Nephron progenitor cell (in vitro differentiated cells): ENCODE measurements at places on chromosomes 1 and 21.

DNA sequence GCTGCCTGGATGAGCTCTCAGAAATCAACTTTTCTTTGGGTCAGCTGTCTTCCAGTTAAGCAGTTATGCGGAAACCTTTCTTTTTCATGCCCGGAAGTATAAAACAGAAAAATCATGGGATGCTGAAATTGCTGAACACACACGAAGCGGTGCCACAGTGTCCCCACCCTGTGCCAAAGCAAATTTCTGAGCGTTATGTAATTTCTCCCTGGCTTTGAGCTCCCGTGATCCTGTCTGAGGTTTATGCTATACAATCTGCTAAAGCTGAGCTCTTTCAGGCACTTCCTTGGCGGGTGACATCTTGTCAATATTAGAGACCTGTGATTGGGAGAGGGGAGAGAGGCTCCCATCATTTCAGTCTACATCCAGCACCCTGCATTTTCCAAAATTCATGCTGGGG, 201.7 kb downstream of the ROR1 start:
- H3K4me1 ChIP-seq, result peaks cover 21% of the 10 kb centered on the region
- H3K4me3 ChIP-seq, result no peak overlapping the region
- no peaks in the 10 kb centered on the region for H3K36me3 ChIP-seq
- peaks cover 5% of the 10 kb centered on the region for H3K27me3 ChIP-seq

- H3K36me3 ChIP-seq, result no peaks in the 10 kb centered on the region
- no peak overlapping the region for H3K27ac ChIP-seq
- H3K4me1 ChIP-seq, result peaks cover 9% of the 10 kb centered on the region
Observed at GRCh38 chr21:36127250-36127904, 7.5 kb upstream of the CBR3 start.

DNA sequence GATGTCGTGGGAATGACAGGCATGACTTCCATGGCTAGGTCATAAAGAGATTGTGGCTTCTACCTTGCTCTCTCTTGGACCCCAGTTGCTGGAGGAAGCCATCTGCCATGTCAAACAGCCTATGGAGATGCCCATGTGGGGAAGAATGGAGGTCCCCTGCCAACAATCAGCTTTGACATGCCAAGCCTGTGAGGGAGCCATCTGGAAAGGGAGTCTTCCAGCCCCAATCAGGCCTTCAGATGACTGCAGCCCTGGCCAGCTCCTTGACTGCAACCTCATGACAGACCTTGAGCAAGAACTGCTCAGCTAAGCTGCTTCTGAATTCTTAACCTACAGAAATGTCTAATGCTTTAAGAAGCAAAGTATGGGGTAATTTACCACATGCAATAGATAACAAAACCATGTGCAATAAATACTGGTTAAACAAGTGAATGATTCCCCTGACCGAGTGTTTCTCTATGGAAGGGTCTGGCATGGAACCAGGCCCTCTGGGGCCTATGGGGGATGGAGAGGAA, 187.1 kb downstream of the HIVEP3 start:
- no peaks in the 10 kb centered on the region for H3K36me3 ChIP-seq
- peaks cover 63% of the 10 kb centered on the region for H3K4me1 ChIP-seq
- H3K27me3 ChIP-seq, result peaks cover 17% of the 10 kb centered on the region
- no peak overlapping the region for H3K4me3 ChIP-seq
- no peak for DNase-seq

GRCh38 chr1:239421811-239422210, 35.4 kb downstream of the CHRM3 start:
- H3K4me1 ChIP-seq, result no peaks in the 10 kb centered on the region
- H3K36me3 ChIP-seq, result no peaks in the 10 kb centered on the region
- H3K27me3 ChIP-seq, result peaks cover 5% of the 10 kb centered on the region
- no peak overlapping the region for H3K27ac ChIP-seq

DNA sequence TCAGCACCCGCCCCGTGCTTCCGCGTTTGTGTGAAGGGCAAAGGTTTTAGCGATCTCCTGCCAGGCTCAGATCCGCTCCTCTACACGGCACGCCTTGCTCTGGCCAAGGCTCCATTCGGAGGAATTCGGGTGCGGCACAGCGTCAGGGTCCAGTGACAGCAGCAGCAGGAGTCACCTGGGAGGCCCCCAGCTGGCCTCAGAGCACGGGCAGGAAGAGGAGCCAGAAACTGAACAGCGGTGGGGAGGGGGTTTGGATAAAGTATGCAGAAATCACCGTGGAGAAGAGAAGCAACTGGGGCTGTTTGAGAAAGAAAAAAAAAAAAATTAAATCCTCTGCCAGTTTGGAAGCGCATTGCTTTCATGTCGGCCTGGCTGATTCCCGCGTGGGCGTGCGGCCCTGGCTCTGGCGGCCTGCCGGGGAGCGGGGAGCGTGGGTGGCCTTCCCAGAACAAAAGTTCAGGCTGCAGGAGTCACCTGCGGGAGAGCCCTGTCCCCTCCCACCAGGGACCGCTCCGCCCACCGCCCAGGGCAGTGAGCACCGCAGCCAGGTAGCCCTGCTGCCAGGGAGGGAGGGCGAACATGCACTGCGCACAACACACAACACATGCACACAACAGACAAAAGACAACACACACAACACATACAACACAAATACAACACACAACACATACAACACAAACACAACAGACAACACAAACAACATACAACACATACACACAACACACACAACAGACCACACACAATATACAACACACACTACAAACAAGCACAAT, 107.6 kb downstream of the ETS2 start:
- H3K27me3 ChIP-seq, result peaks cover 21% of the 10 kb centered on the region
- H3K4me3 ChIP-seq, result peak overlapping the region; percentile 80
- peaks cover 9% of the 10 kb centered on the region for H3K4me1 ChIP-seq
- H3K27ac ChIP-seq, result no peak overlapping the region

- no peak overlapping the region for H3K4me3 ChIP-seq
- H3K4me1 ChIP-seq, result peaks cover 4% of the 10 kb centered on the region
- DNase-seq, result no peak
- peaks cover 5% of the 10 kb centered on the region for H3K36me3 ChIP-seq
- no peaks in the 10 kb centered on the region for H3K27me3 ChIP-seq
Observed at GRCh38 chr1:160993544-160994193, 27.3 kb downstream of the F11R start.

- H3K27ac ChIP-seq, result no peak overlapping the region
- no peaks in the 10 kb centered on the region for H3K36me3 ChIP-seq
- H3K4me3 ChIP-seq, result no peak overlapping the region
- H3K4me1 ChIP-seq, result peaks cover 50% of the 10 kb centered on the region
- DNase-seq, result no peak
Observed at GRCh38 chr21:41602531-41602930, 94.6 kb upstream of the TMPRSS2 start.

GRCh38 chr1:3888301-3888700, 11.8 kb downstream of the C1orf174 start:
- H3K27me3 ChIP-seq, result no peaks in the 10 kb centered on the region
- H3K4me1 ChIP-seq, result no peaks in the 10 kb centered on the region
- peak overlapping the region; percentile 68 for H3K27ac ChIP-seq
- DNase-seq, result no peak
- peaks cover 41% of the 10 kb centered on the region for H3K36me3 ChIP-seq

GRCh38 chr1:170765712-170766330, 101.9 kb downstream of the PRRX1 start:
- DNase-seq, result no peak
- peaks cover 4% of the 10 kb centered on the region for H3K27me3 ChIP-seq
- no peak overlapping the region for H3K4me3 ChIP-seq
- H3K4me1 ChIP-seq, result no peaks in the 10 kb centered on the region
- no peaks in the 10 kb centered on the region for H3K36me3 ChIP-seq

DNA sequence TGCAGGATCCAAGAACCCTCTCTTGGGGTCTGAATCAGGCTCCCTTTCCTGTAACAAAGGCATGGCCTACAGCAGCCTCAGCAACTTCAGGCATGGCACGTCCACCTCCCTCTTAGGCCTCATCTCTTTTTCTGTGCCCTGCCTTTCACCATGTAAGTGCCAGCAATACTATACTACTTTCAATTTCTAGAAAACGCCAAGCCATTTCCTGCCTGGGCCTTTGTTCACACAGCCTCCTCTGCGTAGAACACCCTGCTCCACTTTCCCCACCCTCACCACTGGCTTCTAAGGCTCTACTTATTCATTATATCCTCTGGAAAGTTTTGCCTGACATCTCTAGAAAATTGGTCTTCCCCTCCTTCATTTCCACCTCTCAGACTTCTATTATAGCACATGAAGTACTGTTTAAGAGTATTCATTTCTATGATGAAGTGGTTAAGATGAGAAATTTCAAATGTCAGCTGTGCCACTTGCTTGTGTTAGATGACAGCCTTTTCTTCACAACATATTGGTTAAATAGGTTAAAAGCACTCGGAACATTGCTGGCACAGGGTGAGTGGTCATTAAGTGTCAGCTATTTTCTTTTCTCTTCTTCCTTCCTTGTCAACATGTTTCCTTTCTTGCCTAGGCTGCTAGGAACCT, 41.6 kb upstream of the VWA5B1 start:
- H3K27ac ChIP-seq, result no peak overlapping the region
- H3K36me3 ChIP-seq, result no peaks in the 10 kb centered on the region
- no peak for DNase-seq
- H3K4me3 ChIP-seq, result no peak overlapping the region
- peaks cover 37% of the 10 kb centered on the region for H3K27me3 ChIP-seq

DNA sequence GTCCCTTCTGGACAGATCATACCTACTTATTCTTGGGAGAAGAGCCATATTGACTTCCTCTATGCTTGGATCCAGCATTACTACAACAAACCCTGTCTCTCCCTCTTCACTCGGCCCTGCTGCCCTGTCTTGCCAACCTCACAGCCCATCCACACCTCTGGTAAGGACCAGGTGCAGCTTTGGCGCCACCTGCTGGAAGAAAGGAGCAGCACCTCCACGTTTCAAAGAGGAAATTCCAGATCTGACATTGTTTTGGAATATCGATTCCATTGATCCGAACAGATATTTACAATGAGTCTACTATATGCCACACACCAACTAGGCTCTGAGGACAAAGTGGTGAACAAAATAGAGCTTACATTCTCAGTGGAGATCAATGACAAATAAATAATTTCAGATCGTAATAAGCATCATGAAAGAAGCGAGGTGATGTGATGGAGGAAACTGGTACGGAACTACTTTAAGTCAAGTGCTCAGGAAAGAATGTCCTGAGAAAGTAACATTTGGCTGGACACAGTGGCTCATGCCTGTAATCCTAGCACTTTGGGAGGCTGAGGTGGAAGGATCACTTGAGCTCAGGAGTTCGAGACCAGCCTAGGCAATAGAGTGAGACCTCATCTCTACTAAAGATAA, 18.7 kb downstream of the MFSD2A start:
- no peak overlapping the region for H3K4me3 ChIP-seq
- DNase-seq, result peak; percentile 82
- no peak overlapping the region for H3K27ac ChIP-seq

DNA sequence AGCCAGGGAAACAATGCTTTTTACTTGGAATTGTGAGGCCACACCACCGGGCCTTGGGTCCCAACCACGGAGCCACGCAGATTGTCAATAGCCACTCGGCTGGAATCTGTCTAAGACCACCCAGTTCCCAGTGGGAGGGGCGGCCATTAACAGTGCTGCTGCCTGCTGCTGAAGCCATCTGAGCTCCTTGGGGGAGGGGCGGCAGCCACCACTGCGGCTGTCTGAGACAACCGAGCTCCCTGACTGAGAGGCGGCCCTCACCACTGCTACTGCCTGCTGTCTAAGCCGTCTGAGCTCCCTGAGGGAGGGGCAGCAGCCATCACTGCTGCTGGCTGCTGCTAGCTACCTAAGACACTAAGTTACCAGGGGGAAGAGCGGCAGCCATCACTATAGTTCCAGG, 64.3 kb downstream of the DMRTA2 start:
- H3K4me3 ChIP-seq, result no peak overlapping the region
- DNase-seq, result no peak
- H3K27me3 ChIP-seq, result peaks cover 18% of the 10 kb centered on the region
- no peak overlapping the region for H3K27ac ChIP-seq
- no peaks in the 10 kb centered on the region for H3K36me3 ChIP-seq

GRCh38 chr1:93638981-93639380, 42.7 kb downstream of the BCAR3 start:
- H3K4me3 ChIP-seq, result no peak overlapping the region
- H3K27ac ChIP-seq, result no peak overlapping the region
- DNase-seq, result no peak
- H3K36me3 ChIP-seq, result peaks cover 58% of the 10 kb centered on the region

DNA sequence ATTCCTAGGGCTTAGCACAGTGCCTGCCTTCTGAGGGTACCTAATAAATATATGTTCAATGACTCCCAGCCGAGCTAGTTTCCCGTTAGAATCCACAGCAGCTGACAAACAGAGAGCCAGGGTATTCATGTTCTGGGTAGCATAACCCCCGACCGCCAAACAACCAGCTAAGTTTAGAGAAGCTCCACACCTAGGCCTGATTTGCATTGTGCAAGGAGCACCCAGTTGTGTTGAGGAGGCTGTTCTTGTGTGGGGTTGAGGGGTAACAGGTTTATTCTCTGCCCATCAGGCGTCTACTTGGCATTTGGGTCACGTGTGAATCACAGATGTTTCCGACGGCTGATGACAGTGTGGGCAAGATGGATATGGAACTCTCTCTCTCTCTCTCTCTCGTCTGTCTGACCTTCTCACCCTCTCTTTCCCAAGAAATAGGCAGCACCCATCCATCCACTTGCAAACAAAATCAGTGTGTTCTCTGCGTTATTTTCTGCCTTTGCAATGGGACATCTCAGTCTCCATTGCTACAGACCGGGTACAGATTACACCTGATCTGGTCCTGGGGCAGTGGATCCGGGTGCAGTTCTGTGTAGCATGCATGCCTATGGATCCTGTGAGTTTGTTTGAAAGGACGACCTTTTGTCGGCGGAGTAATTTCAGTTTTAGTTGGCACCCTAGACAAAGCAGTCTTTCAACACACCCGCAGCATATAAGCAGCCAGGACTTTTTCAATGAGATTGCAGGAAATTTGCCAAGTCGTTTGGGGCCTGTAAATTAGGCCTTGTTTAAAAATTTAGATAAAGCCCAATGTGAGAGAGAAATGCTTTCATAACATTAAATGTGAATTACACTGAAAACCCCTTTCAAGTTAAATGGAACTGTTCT, 29.4 kb downstream of the KAZN start:
- H3K36me3 ChIP-seq, result peaks cover 16% of the 10 kb centered on the region
- H3K27me3 ChIP-seq, result no peaks in the 10 kb centered on the region
- H3K4me1 ChIP-seq, result peaks cover 43% of the 10 kb centered on the region
- H3K27ac ChIP-seq, result peak overlapping the region; percentile 78

- peaks cover 4% of the 10 kb centered on the region for H3K36me3 ChIP-seq
- H3K4me1 ChIP-seq, result no peaks in the 10 kb centered on the region
- no peak for DNase-seq
- H3K4me3 ChIP-seq, result no peak overlapping the region
- H3K27me3 ChIP-seq, result no peaks in the 10 kb centered on the region
Observed at GRCh38 chr1:65084066-65084465, 63.9 kb upstream of the AK4 start.
